ENCODE measurements at places on chromosomes 13 and 19.

DNA sequence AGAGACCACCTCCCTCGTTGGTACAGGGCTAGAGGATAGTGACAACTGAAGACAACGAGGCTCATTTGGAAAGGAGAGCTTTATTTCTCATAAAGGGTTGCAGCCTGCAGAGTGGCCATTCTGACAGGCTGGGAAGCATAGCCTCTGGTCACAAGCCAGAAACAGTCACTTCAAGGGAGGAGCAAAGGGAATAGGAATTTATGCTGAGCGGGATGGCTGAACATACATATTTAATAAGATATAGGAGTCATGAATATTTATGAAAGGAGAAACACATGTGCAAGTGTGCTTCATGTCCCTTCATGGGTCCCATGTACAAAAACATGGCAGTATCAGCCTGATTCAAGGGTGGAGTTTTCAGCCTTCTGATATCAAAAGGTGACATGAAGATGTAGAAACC lies 27.1 kb upstream of the URI1 start:
- DNase-seq: no peak

GRCh38 chr13:93226623-93227279 lies at the start of gene GPC6:
TSS of gene GPC6 (plus strand) at chr13:93226807.
- DNase-seq: no peak

GRCh38 chr13:106098778-106099177 lies 436.7 kb downstream of the EFNB2 start:
- no peak for DNase-seq

GRCh38 chr19:54248016-54248601 lies 5.5 kb upstream of the LILRA6 start:
- peak; percentile 35 for DNase-seq

- DNase-seq: peak; percentile 34
Measured at GRCh38 chr19:14672188-14672872, 2.3 kb downstream of the ADGRE3 start.

DNA sequence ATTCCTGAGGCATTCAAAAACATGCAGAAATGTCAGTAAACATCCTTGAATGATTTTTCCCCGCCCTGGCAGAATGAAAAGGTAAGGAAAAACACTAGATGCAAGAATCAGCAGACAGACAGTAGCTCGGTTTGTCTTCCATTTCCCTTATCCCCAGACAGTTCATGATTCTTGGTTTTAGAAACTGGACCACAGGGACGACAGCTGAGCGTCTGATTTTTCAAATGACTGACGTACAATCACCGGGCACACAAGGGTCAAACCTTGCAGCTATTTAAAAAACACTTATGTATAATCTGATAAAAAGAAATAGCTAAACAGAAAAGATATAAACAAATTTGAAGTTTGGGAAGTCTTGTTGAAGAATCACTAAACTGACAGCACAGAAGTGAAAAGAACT lies 47.1 kb downstream of the DCLK1 start:
- DNase-seq: no peak

DNA sequence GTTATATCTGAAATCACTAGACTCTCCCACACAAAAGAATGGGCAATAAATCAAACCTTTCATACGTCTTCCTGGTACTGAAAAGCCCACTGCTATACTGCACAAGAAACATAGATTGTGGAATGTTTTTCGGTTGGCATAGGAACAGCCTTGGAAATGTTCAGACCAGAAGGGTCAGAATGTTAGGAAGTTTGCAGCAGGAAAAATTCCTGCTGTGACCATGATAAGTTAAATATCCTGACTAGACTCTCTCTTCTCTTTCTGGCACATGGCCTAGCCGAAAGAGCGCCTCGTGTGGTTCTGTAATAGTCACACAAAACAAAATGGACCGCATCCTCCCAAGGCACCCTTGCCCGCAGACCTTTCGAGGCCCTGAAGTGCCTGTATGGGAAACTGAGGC lies 427.2 kb downstream of the COG6 start:
- no peak for DNase-seq

DNA sequence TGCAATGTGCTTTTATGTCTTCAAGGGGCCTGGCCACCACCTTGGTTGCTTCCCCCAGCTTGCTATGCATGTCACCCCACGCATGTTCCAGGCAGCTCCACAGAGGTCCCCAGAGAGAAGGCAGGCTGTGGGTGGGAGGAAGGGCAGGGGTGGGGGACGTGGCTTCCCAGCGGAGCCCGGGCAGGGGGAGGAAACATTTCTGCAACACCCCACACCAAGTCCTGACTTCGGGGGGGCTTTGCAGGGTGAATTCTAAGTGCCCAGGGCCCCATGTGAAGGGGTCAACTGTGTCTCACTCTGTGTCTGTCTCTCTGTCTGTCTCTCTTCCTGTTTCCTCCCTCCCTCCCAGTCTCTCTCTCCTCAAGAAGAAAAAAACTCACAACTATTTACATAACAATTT lies 39.6 kb downstream of the LTBP4 start:
- no peak for DNase-seq

GRCh38 chr13:42895776-42896175 lies 96.3 kb downstream of the EPSTI1 start:
- DNase-seq: no peak

- no peak for DNase-seq
Measured at GRCh38 chr13:64992314-64992713, 2237.8 kb downstream of the PCDH9 start.

DNA sequence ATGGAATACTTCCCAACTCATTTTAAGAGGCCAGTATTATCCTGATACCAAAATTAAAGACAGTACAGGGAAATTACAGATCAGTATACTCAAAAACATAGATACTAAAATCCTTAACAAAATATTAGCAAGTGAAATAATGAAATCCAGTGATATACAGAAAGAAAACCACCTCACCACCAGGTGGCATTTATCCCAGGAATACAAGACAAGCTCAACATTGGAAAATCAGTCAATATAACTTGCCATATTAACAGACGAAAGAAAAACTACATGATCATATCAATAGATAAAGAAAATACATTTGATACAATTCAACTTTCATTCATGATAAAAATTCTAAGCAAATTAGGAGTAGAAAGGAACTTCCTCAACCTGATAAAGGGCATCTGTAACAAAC lies 6.7 kb upstream of the GNA15 start:
- DNase-seq: peak; percentile 57

DNA sequence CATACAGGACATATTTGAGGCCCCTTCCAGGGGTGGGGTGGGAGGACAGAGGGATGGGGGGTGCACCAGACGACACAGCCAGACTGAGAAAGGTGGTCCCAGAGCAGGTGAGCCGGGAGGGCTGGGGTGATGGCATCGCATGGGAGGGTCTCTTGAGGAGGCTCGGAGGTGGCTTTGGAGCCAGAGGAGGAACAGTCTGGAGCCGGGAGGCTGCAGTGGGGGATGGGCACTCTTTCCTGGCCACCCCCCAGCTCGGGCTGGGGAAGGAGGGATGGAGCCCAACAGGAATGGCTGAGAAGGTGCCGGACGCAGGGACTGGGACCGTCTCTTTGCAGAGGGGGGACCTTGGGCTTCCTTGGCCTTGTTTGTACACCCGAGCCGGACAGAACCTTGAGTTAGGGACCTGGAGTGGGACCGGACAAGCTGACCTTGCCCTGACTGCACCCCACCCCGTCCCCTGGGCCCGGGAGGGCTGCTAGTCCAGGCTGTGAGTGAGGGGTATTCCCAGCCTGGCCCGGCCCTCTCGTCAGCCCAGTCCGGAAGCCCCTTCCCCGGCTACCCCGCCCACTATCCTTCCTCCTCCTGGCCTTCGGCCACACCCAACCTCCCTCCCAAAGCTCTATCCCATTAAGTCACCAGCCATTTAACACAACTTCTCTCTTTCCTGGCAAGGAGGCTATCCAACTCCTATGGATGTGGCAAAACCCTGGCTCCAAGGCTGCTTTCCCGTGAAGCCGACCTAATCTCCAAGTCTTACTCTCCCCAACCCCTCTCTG lies 816 bp upstream of the TBXA2R start:
- no peak for DNase-seq

GRCh38 chr13:35836446-35836845 lies 294.7 kb downstream of the DCLK1 start:
- DNase-seq: no peak

DNA sequence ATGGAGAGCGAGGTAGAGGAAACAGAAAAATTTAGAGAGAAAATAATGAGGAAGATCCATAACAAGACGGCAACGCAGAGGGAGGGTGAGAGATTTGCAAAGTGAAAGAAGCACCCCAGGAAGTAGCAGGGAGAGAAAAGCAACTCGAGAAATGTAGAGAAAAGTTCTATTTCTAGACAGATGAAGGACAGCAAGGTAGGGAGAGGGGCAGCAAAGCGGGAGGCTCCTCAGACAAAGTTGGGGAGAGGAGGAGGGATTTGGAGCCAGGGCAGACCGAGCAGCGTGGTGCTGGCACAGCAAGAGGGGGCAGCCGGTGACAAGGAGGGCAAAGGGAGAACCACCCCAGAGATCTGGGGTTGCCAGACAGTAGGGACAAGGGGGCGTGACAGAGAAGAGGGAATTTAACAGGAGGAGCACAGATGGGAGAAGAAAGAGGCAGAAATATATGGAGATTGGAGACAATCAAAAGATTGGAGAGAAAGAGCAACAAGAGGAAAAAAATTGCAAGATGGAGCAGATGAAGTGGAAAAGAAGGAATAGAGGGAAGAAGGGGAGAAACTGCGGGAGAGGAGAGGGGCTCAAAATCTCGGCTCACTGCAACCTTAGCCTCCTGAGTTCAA lies 989 bp downstream of the ZNF766 start:
- DNase-seq: peak; percentile 12

DNA sequence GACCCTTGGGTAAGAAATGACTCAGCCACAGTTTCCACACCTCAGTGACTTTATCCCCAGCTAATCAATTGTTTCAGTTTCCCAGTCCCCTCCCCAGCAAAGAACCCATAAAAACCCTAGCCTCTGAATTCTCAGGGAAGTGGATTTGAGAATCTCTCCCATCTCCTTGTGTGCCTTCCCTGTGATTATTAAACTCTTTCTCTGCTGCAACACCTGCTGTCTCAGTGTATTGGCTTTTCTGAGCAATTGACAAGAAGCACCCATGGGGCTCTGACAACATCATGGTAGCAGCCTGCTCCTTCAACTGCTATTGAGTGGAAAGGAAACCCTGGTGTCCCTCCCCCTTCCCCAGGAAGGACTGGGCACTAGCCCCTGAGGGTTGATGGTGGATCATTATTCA lies 73.7 kb downstream of the UQCRFS1 start:
- no peak for DNase-seq

GRCh38 chr19:10713317-10713716 lies 4.6 kb upstream of the DNM2 start:
- DNase-seq: no peak

GRCh38 chr13:22049384-22049783 lies 378.5 kb downstream of the FGF9 start:
- no peak for DNase-seq

DNA sequence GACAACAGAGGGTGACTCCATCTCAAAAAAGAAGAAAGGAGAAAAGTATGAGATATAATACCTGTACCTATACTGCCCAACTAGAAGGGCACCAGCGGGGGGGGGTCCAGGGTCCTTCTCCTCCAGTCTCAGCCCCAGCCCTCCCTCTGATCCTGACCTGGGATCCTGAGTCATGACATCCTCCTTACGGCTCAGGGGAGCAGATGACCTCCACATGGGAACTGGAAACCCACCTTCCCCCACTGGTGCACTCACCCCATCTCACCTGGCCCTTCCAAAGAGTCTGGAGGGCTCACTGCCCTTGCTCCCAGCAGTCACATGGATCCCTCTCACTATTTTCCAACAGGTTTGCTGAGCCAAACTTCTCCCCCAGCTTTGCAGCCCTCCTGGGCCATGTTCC lies 24.2 kb downstream of the TUBA3C start:
- DNase-seq: no peak

DNA sequence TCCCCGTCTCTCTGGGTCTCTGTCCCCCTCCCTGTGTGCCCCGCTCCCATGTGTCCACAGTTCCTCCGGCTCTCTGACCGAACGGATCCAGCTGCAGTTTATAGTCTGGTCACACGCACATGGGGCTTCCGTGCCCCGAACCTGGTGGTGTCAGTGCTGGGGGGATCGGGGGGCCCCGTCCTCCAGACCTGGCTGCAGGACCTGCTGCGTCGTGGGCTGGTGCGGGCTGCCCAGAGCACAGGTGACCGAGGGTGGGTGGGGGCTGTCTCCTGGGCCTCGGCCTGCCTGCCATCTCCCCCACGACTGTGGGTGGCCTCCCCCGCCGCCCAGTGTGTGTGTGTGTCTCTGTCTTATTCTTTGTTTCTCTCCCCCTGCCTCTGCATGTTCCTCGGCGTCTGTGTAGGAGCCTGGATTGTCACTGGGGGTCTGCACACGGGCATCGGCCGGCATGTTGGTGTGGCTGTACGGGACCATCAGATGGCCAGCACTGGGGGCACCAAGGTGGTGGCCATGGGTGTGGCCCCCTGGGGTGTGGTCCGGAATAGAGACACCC lies 10.3 kb downstream of the TRPM4 start:
- DNase-seq: no peak

DNA sequence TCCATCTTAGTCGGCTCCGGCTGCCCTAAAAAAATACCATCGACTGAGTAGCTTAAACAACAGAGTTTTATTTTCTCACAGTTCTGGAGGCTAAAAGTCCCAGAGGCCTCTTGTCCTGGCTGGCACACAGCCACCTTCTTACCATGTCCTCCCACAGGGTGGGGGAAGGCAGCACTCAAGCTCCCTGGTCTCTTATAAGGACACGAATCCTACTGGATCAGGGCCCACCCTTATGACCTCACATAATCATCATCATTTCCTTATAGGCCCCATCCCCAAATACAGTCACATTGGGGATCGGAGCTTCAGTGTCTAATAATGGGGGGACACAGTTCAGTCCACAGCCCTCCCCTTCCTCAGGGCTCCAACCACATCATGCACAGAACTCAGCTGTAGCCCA lies 2.6 kb upstream of the TUBA3C start:
- DNase-seq: no peak

DNA sequence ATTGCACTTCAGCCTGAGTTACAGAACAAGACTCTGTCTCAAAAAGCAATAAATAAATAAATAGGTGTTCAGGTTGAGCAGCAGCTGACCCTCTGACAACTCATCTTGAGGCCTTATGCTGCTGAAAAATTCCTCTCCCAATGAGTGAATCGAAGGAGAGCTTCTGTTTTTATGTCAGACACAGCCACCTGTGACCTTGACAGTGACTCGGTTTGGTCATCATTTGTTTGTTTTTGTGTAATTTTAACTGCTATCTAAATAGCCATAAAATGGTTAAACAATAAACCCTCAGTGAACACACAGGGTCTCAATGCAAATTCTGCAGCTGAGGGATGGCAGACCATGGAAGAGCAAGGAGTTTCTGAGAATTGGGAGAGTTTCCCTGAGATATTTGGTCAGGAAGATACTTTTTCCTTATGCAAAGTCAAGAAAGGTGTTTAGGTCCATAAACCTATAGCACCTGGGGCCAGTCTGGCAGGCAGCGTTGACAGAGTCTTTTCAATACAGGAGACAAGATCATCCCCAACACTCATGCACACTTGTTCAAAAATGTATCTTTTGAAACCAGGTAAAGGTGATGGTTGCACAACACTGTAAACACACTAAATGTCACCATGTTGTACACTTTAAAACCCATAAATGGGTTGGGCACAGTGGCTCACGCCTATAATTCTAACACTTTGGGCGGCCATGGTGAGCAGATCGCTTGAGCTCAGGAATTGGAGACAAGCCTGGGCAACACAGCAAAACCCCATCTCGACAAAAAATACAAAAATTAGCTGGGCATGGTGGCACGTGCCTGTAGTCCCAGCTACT lies 16.6 kb upstream of the SLC25A30 start:
- no peak for DNase-seq

- no peak for DNase-seq
Measured at GRCh38 chr13:110475550-110476219, 85.8 kb downstream of the RAB20 start.

GRCh38 chr13:29782798-29783197 lies 67.6 kb downstream of the UBL3 start:
- no peak for DNase-seq

- DNase-seq: peak; percentile 59
Measured at GRCh38 chr13:102846261-102847015, 606 bp downstream of the ERCC5 start.
